ENCODE measurements at places on chromosomes 3 and 15.

DNA sequence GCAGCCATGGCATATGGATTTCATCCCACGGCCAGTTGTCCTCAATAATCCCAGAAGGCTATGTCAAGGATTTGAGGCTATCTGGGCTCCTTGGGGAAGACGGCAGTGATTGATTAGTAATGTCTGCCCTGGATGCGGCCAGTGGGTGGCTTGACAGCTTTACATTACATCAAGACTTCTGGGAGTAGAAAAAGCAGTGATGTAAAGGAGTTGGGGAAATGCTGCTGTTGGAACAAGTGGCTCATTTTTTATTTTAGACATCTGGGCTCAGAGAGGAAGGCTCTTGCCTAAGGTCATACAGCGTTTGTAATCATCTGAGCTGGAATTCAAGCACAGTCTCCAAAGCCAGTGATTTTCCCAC is 94.1 kb downstream of the FLNB start:
- DNase-seq, result no peak

GRCh38 chr3:196694941-196695848 is 16.9 kb downstream of the CEP19 start:
- no peak for DNase-seq

DNA sequence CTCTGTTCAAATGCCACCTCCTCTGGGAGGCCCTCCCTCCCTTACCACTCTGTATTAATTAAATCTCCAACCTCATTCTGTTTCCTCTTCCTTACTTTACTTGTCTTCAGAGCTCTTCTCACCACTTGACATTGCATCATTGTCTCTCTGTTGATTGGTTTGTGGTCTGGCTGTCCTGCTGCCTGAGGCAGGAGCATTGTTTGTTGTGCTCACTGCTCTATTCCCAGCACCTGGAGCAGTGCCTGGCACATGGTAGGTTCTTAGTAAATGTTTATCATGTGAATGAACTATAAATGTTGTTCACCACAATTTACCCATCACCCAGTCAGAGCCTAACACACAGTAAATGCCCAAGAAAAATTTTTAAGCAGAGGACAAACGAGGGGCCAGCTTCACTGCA is 6.7 kb upstream of the BFSP2 start:
- no peak for DNase-seq

DNA sequence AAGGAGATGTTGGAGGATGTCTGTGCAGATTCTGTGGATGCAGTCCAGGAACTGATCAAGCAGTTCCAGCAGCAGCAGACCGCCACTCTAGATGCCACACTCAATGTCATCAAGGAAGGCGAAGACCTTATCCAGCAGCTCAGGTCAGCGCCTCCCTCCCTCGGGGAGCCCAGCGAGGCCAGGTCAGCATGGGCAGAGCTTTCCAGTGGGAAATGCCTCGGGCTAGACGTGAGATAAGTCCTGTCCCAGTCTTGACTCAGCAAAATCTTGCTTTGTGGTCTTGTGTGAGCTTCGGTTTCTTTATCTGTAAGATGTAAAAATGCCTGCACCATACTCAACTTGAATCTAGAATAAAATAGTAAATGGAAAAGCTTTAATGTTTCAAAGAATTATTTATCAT is 335.1 kb upstream of the UMPS start:
- no peak for DNase-seq

GRCh38 chr3:10432931-10433330 is 72.5 kb downstream of the ATP2B2 start:
- DNase-seq, result no peak

- DNase-seq, result no peak
Measured at GRCh38 chr3:61725851-61726333, 164.5 kb downstream of the PTPRG start.

DNA sequence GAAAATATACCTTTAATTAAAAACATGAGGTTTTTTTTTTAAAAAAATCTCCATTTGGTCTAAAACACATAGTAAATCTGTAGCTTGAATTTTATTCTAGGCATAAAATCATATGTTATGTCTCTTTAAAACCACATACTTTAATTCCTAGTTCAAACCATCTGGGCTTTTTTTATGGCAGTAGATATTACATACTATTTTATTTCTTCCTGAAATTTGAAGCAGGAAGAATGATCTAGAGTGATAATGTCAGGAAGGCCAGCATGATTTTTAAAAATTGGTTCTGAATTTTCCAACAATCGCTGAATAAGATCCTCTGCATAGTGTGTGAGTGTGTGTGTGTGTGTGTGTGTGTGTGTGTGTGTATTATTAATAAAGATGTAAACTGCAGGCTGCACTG is 420.3 kb downstream of the NAALADL2 start:
- no peak for DNase-seq

DNA sequence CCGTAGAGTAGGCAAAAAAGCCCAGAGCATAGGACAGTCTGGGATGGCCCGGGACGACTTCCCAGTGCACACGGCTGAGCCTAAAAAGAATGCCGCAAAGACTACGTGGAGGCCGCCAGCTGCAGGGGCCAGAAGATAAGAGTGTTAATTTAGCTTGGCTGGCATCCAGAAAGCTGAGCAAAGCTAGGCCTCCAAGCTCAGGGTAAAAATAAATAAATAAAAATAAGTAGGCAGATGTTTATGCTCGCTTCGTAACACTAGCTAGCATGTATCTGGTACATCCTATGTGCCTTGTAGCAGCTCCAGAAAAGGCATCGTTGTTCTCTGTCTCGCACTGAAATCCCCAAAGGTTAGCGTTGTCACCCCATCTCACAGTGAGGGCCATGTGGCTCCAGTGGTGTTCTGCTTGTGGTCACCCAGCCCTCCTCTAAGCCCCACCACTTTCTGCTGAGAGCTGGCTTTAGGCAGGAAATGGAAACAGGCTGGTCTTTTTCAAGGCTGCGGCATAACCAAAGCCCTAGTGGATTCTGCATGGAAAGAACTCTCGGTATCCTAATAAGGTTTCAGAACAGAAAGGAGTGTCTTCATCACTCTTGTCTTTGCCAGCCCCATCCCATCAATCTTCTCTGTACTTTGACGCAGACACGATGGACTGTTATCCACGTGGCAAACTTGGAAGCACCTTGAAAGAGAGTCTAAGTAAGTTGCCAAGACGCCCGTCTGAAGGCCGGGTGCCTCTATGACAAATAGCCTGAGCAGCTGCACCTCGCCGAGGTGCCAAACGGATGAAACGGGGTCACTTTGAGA is 58.1 kb upstream of the MEF2A start:
- DNase-seq, result no peak

DNA sequence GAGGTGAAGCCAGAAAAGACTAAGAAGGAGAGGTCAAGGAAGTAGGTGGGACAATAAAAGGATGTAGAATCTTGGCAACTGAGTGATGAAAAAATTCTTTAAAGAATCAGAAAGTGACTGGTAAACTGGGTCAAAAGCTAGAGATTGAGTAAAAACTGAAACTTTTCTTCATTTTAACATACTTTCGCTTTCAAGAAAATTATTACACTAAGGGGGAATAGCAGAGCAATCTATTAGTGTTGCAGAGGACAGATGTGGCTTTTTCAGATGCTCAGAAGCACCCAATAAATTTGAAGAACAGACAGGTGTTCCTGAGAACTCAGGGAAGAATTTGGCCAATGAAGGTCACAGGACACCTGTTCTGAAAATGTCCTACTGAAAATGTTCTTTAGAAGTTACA is 805.4 kb upstream of the ALCAM start:
- no peak for DNase-seq

GRCh38 chr3:197305854-197306253 is 7.4 kb upstream of the DLG1 start:
- DNase-seq, result no peak

- no peak for DNase-seq
Measured at GRCh38 chr15:95684693-95685115, 645.8 kb upstream of the NR2F2 start.

- no peak for DNase-seq
Measured at GRCh38 chr3:65252266-65252665, 564.5 kb upstream of the ADAMTS9 start.

DNA sequence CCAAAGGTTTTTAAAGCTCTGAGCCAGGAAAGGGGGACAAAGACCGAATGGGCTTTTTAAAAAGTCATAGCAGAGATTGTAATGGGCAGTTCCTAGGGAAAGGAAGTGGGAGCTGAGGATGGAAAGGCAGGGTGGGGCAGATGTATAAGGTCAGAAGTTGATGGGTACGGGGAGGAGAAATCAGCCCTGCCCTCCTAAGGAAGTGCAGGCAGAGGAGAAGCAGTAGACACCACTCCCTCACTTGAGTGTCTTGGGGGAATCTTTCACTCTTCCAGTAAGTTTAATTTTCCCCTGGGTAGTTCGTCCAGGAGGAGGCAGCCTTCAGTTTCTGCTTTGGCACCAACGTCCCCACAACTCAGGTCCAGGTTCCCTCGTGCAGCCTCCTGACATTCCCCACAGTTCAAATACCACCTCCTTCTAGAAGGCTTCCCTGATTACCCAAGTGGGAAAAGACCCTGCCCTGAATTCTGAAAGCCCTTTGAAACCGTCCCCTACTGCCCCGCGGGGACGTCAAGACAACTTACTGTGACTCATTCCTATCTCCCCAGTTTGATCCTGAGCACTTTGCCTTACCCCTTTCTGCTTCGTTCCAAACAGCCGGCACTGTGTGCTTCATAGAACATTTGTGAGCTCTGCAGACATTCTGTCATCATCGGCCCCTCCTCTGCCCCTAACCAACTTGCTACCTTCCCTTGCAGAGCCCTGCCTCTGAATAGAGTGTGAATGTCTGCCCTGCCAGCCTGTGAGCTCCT is 14.3 kb upstream of the SRP14 start:
- DNase-seq, result no peak

DNA sequence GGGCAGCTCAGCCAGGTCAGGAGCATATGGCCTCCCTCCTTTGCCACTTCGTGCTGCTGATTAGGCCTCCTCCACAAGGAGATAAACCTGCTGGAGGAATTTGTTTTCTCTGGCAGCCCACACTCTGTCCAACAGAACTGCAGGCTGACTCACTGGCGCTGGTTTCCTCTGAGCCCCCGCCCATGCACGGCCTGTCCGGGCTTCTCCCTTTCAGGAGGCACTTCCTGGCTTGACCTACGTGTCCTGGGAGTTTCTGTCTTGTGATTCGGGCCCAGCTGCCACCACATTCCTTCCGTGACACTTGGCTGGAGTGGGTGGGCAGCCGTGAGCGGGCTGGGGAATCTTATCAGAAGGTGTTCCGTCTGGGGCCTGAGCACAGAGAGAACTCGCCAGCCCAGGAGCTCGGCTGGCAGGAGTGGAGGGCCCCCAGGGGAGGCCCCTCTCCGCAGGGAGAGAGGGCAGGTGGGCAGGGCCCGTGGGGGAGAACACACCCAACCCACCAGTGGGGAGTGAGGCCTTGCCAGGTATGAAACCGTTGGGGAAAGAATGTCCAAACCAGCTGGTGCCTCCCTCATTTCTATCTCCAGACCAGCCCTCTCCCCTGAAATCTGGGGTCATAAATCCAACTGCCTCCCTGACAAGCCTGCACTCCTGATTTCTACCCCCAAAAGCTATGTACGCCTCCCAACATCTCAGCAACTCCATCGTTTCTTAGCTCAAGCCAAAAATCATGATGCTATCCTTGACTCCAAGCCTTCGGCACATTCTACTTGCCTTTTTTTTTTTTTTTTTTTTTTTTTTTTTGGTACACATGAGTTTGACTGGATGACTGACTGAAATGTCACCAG is 110.6 kb upstream of the MEF2A start:
- DNase-seq, result peak; percentile 86

GRCh38 chr3:188254520-188255070 is 100.6 kb downstream of the LPP start:
- no peak for DNase-seq

DNA sequence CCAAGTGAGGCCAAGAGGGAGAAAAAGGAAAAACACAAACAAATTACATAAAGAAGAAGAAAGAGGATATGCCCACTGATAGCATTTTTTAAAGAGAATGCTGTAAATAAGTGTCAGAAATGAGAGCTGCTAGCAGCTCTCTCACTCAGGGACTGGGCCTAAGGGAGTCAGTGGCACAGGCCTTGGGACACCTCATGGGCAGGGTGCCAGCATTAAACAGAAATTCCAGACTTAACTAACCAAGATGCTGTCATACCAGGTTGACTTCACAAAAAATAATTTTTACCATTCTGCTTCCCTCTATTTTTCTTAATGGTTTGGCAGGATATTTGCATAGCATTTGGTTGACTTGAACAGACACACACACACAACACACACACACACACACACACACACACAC is 92.3 kb upstream of the ADAMTSL3 start:
- DNase-seq, result no peak

DNA sequence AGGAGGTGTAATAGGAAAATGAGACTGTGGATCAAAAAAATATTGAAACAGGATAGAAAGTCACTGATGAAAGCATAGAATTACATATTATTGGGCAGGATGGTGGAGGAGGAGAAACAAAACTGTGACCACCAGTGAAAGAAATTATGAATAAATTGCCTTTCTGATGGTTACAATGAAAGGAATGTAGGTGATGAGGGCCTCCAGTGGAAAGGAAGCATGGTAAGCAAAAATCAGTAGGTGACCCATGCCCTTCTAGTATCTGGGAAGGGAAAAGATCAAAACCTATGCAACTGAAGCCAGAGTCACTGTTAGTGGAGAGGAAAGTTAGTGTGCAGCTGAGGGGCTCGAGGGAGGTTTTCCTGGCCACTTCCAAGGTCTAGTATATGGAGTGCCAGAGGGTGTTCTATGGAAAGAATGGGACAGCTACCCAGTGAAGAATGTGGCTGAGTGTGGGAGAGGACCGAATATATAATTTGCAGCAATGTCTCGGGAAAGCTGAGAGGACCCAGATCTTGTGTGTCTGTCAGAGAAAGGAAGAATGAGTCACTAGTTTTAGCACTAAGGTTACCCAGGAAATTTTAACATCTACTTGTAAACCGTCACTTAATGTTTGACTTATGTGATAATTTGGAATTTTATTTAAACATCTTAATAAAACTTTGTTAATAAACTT is 146.2 kb downstream of the NFKBIZ start:
- DNase-seq, result no peak

DNA sequence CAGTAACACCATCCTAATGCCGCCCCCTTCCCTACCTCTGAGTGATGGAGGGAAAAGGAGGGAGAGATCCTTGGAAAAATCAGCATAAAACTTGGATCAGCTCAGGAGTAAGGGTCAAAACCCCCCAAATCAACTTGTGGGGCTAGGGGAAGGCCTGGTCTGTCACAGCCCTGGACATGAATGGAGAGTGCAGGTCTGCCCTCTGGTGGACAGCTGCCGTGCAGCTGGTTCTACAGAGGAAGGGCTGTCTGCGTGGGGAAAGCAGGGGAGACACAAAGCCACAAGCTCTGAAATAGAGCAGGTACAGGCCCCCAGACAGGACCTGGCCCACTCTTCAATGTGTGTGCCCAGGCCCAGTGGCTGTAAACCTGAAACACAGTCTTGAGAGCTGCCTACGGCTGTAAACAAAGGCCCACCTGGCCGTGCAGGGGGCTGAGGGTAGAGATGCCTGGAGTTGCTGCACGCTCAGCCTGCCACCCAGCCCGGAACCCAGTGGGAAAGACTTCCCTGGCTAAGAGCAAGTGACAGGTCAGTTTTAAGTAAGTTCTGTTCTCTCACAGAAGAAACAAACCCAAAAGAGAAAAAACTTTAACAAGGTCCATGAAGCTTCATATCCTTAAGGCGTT is 16.4 kb downstream of the CLK3 start:
- DNase-seq, result no peak

- no peak for DNase-seq
Measured at GRCh38 chr3:157089455-157090221, 70.3 kb downstream of the CCNL1 start.
